Karpas-422 (cell line): ENCODE measurements at places on chromosomes 3 and 15. TPM values are rescaled to one million over a fixed set of nuclear protein-coding genes. Genes with fewer than 3 reads are reported as not detected.

The BOC gene
- total RNA-seq: 0.04 and 0.47 TPM in 2 replicates

The GORASP1 gene
- total RNA-seq: 38.5 and 51.8 TPM in 2 replicates

The SERPINI2 gene
- total RNA-seq: not detected in 2 replicates

The VGLL3 gene
- total RNA-seq: not detected in 2 replicates

- DNase-seq: no peak
These were observed 219.0 kb downstream of the VGLL3 start for GRCh38 chr3:86771741-86772512.

DNA sequence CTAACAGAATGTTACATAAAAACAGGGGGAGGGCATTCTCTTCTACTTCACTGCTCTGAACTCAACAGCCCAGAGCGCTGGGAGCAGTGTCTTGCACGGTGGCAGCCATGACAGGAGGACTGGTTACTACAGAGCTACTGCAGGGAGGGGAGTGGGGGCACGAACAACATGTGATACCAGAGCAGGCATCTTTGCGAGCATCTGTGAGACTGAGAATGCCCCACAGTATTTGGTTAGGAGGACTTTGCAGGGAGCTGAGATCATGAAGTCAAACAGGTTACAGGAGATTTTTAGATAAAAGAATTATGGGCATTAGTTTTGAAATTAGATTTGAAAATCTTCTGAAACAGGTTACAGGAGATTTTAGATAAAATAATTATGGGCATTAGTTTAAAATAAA lies 58.8 kb upstream of the GOLGA8B start:
- no peak for DNase-seq

GRCh38 chr3:15291589-15292541 lies 40.5 kb downstream of the SH3BP5 start:
- DNase-seq: no peak

DNA sequence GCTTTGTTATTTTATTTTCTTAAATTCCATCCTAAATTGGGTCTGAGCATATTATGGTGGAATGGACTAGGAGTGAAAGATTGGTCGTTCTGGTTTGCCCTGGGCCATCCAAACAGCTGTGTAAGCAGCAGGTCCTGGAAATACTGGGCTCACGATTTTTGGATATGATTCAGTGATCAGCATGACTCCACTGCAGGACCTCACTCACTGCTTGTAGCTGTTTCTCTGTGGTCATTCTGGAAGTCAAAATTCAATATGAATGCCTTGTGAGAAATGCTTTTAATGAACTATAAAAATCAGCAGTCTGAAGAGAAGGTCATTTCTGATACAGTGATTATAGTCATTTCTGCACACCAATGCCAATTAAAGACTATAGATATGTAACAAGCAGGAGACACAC lies 185.0 kb downstream of the RBMS3 start:
- no peak for DNase-seq

GRCh38 chr3:45682786-45683185 lies 6.4 kb upstream of the SACM1L start:
- no peak for DNase-seq

GRCh38 chr15:60072826-60073465 lies 68.8 kb downstream of the FOXB1 start:
- no peak for DNase-seq

DNA sequence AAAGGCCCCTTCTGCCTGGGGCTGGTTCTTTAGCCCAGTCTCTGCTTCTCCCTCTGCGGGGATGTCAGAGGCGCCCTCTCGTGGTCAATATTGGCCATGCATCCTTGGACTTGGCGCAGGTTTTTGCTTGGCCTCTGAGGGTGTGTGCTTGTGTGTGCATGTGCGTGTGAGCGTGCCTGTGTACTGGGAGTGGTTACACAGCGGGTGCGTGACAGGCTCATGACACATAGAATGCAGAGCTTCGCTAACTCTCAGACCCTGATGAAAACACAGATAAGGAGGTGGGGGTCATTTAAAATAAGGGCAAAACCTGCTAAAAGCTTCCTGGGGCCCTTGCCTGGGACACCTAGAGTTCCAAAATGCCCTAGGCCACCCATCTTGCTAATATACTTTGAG lies 160.9 kb downstream of the SMAD6 start:
- peak; percentile 94 for DNase-seq
